Skin of body (tissue), 3 donors: ENCODE measurements at places on chromosomes 6 and 20.
A peak's percentile ranks its signal among the peaks of the same experiment; 100 is the strongest.

GRCh38 chr20:36886859-36887751 lies 11.2 kb downstream of the TLDC2 start:
- peak; percentile 52 for DNase-seq

DNA sequence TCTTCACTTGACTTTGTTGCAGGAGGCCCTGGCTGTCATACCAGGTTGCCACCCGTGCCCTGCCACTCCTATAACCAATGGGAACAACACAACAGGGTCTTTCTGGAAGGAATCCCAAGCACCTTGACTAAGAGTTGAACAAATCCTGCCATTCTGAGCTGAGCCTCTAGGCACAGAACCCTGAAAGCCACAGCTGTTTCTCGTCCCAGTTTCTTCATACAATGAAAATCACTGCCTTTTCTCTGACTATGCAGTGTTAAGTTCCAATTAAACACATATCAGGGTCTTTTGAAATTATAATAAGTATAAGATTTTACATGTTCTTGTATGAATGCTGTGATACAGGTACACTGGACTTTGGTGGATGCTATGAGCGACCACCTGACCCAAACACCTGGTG lies 54.4 kb downstream of the RIPOR2 start:
- DNase-seq = no peak

GRCh38 chr6:111551521-111552231 lies 54.0 kb downstream of the TRAF3IP2 start:
- DNase-seq = peak; percentile 36

DNA sequence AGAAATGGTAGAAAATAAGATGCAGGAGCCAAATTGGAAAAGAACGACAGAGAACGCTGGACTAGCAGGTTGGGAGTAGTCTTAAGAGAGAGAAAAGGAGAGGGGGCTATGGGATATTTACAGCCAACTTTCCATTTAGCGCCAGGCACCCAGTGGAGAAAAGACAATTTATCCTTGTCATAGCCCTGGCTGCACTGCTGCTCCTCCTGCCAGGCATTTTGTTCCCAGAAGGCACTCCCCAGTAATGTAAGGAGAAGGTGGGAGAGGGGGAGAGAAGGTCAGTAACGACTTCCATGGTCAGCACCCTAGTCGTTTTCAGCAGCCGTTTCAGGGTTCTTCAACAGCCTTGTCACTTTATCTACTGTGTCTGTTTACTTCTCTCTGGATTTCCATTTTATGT lies 159.0 kb downstream of the TRMT11 start:
- DNase-seq = no peak

DNA sequence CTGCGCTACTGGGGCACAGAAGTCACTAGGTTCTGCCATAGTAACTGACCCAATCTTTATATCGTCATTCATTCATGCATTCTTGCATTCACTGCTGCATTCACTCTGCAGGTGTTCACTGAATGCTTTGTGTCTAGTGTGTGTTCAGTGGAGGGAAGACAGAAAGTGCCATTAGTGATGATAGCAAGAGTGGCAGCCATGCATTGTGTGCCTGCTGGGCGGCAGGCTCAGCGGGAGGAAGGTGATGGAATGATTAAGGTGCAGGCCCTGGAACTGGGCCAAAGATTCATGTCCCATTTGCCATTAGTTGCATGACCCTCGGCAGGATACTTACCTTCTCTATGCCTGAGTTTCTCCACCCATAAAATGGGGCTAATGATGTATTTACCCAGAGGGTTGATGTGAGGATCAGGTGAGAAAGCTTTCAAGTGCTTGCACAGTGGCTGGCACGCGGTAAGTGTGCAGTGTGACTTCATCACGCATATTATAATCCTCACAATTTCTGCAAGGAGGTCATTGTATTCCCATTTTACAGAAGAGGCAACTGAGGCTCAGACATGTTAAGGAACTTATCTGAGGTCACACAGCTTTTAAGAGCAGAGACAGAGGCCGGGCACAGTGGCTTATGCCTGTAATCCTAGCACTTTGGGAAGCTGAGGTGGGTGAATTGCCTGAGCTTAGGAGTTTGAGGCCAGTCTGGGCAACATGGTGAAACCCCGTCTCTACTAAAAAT lies 40.1 kb downstream of the ITPR3 start:
- no peak for DNase-seq

- DNase-seq = no peak
Measured at GRCh38 chr6:154740658-154741057, 7.4 kb downstream of the SCAF8 start.

GRCh38 chr6:28968476-28968875 lies 36.6 kb downstream of the ZNF311 start:
- no peak for DNase-seq

DNA sequence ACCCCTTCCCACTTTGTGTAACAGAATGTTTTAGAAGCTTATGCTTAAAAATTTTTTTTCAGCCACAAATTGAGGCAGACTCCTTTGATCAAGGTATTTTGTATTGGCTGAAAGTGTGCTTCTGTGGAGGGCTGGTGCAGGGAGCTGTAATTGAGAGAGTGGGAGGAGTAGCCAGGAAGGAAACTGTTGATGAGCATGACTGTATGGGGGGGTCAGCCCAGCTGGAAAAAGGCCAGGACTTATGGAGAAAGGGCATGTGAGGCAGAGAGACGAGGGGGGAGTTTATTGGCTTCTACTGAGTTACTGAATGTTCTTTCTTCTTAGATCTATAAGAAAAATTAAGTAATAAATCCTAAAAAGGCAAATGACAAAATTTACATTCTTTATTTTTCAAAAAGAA lies 13.4 kb downstream of the RFPL4B start:
- DNase-seq = no peak

- no peak for DNase-seq
Measured at GRCh38 chr6:25899580-25900408, 25.8 kb upstream of the SLC17A3 start.

DNA sequence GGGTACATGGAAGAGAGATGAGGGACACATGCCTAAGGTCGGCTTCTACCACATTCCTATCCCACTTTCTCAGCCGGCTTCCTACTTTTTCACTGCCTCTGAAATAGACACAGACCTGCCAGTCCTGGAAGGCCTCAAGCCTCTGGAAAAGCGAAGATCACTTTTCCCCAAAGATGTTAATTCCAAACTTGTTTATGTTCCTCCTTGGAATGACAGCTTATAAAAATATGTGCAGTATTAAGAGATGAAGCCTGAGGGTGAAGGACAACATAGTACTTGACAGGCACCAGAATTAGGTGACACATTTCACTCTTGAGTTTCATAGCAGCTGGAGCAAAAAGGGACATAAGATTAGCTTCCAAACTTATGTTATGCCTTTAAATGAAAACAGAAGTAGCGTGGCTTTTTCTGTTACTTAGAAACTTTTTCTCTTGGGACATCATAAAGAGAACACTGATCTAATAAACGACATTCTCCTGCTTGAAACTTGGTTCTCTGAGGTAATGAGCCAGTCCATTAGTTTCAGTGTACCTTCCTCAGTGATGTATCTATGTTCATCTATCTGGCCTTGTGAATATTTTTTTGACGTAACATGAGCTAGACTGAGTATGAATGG lies 25.3 kb downstream of the FOXO3 start:
- peak; percentile 61 for DNase-seq
